ENCODE measurements at places on chromosomes 2 and 18. TPM values are rescaled to one million over a fixed set of nuclear protein-coding genes. Genes with fewer than 3 reads are reported as not detected.
A peak's percentile ranks its signal among the peaks of the same experiment; 100 is the strongest.

- no peak for DNase-seq
These were observed 39.0 kb upstream of the STRN start for GRCh38 chr2:37005118-37005868.

- peak; percentile 86 for DNase-seq
These were observed 56.5 kb downstream of the CIB4 start for GRCh38 chr2:26584656-26585055.

DNA sequence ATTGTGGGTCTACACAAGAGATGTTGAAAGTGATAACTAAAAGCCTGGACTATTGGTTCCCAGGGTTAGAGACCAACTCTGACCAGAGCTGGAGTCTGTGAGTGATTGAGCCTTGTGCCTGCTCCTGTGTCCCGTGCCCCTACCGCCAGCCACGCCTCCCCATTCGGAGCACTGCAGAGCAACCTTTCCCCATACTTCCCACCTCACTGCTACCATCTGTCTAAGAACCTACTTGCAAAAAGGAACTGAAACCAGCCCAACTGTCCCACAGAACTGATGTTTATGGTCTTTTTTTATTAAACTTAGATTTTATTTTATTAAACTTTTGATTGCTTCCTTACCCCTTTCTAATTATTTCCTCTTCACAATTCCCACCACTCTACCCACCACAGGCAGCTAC, 300.3 kb upstream of the MGAT5 start:
- DNase-seq = no peak

DNA sequence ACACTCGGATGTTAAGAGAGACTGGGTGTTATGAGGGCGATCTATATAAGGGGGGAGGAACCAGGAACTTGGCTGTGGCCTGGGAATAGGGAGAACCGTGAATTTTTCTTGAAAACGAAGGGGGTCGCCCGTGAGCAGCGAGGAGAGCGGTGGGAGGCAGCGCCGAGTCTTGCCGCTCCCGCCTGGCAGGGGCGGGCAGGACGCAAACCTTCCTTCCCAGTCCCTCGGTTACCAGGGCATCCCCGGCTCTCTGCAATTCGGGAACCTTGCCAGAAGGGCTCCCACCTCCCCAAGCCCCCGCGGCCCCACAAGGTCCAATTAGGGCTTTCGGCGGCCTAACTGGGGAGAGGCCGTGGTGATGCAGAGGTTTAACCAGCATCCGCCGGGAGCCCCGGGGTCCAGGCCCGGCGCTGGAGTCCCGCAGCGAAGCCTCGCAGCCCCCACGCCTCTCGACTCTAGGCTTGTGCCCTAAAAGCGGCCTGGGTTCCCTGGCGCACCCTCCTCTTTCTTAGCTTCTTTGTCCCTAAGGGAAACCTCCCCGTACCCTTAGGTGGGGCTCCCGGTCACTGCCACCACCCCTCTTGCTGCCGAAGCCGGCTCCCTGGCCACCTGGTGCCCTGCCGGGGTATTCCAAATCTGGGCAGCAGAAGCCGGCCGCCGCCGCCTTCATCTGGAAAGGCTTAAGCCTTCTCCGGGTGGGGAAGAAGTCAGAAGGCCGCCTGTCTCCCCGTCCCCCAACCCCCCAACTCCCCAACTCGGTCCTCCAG, 680 bp upstream of the FHOD3 start:
- DNase-seq = no peak

DNA sequence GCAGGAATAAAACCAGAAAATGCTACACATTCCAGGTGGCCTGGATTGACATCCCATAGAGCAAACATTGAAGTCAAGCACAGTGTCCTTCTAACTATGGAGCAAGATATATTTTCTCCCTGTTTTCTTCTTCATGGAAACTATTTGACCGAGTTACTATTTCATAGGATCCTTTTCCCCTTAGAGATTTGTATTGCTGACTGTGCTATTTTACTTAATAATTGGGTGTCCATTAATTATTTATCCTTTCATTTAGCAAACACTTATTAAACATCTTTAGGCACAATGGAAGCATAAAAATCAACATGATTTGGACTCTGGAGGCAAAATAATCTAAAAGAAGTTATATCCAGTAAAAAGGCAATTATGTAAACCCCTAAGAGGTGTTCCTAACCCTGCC, 782.8 kb upstream of the ACVR2A start:
- no peak for DNase-seq

DNA sequence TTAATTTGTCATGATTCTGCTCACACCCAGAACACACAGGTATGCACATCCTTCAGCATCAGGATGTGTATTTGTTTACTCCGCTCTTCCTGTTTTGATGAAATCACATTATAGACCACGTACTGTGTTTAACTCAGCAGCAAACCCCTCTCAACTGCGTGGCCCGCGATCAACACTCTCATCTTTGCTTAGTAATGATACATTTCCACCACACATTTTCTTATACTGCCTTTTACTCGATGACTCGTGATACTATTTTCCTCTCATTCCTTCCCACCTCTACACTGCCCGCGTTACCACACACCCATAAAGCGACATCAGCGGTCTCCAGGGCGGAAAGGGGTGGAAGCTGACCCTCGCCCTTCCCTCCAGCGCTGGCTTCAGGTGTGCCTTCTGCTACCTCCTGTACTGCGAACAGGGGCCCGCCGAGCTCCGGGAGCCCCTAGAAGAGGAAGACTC, 1.3 kb downstream of the NETO1 start:
- DNase-seq = no peak

- DNase-seq = no peak
These were observed 141.6 kb upstream of the RIOK3 start for GRCh38 chr18:23311351-23312121.

GRCh38 chr2:228447266-228447915, 265.9 kb upstream of the SPHKAP start:
- no peak for DNase-seq

GRCh38 chr2:27074738-27075565, 3.5 kb upstream of the EMILIN1 start:
- no peak for DNase-seq

Gene TRIM54
- total RNA-seq = not detected
